ENCODE measurements at places on chromosomes 7 and 10.

DNA sequence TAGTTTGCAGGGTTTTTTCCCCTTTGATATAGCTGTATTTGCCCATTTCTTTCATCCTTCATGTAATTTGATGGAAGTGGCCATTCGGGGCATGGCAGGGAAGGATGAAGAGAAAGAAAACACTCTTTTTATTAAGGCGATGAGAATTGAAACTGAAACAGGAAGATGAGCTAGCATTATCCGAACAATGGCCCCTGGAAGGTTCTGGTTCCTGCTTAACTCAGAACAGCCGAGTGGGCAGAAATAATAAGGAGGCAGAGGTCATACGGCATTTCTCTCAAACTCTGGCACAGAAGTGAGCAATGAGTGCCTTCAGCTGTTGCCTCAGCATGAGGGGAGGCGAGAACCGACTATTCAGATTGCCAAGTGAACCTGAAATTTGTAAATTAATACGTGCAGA, 113.2 kb upstream of the MYO3A start:
- DNase-seq, result no peak

DNA sequence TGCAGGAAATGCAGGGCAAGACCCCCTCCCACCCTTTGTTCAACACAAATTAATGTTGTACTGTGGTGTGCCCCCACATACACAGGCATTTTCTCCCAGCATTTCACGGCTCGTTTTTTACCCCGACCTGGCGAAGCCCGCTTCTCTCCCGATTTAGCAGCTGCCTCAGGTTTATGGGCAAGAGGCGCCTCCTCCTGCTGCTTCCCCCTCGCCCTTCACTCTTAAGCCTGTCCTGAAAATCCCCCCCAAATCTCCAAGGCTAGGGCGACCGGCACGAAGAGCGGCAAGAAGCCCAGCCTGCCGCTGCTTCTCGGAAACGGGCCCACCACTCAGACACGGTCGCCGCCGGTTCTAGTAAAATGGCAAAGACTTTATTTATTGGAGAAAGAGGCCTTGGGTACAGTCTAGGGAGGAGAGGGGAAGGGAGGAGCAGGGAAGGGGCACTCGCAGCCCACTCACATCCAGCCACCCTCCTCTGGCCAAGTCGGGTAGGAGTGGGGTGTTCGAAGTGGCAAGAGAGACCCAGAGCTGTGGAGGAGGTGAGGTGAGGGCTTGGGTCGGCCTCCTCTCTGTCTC, 3.3 kb downstream of the LBX1 start:
- no peak for DNase-seq

DNA sequence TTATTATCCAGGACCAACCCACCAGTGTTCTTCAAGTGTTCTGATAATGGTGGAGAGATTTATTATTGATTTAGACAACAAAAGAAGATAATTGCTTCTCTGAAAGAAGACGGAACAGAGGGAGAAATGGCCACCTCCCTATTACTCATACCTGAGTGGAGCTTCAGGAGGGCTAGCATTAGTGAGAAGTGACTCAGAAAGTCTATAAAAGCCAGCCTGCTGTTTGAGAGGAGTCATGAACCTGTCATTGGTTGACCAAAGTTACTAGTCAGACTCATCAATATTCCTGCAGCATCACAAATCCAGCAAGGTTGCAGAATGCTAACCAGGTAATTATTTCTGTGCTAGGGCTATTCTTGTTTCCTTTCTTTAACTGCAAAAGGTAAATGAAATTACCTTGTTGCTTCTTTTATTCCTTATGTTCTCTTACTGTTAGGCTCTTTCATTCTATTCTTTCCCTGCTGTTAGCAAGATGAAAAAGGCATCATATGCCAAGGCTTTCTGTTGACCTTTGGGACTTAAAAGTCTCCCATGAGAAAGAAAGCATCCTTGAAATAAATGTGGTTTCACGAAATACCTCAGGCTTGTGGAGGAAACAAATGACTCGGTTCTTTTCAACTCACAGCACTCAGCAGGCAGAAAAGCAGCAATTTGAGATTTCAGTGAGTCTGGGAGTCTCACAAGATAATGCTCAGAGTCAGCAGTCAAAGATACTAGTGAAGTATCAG, 256.4 kb upstream of the PHYHIPL start:
- peak; percentile 24 for DNase-seq

DNA sequence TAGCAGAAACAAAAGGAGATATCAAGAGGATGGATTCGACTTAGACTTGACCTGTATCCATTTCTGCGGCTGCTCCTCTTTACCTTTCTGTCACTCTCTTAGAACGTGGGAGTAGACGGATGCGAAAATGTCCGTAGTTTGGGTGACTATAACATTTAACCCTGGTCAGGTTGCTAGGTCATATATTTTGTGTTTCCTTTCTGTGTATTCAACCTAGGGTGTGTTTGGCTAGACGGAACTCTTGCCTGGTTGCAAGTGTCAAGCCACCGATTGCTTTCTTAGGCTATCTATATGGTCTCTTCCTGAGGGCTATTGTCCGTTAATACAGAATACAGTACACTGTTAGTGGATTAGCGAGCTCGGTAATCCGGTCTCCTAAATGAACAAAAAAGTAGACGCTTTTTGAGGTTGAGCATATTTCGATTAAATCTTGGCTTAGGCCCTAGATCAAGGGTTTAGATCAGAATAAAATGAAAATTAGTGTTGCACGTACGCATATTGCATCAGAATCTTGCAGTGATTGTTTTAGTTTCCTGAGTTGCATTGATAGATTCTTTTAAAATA, 1.2 kb downstream of the PTEN start:
- peak; percentile 68 for DNase-seq

DNA sequence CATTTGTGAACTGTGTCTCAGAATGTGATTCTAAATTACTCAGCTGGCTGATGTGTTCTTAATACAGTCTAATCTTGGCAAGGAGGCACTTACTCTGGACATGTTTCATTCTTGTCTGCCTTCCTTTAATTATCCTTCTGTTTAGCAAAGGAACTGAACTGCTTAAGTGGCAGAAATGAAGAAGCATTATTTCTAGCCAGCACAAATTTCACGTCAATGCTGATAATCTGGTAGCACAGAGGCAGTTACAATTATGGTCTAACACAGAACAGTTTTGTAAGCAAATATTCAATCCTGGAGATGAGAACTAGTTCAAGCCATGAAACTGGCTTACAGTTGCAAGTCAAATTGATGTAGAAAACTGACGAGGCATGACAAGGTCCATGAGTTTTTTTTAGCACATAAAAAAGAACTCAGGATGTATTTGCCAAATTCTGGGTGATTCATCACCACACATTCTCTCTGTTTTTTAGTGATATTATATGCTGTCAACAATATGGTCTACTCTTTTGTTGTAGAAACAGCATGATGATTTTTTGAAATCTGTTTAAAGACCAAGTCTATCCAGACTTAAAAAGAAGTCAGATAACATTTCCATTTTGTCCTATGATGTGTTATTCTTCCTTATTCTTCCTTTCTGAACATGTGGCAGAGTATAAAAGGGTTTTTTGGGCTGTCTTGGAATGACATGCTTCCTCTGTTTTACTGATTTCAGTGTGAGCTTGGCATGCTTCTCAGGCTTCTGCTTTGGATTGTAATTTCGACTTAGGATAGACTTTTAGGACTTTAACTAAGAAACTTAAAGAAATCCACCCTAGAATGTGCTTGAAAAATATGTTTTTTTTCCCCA, 154.8 kb downstream of the DNAJB9 start:
- DNase-seq, result no peak
